Activated naive CD4-positive, alpha-beta T cell treated with anti-CD3 and anti-CD28 coated beads, Interleukin-2, amount 50 U/mL, for 16 hours (primary cell): ENCODE measurements at places on chromosomes 7 and 10.

DNA sequence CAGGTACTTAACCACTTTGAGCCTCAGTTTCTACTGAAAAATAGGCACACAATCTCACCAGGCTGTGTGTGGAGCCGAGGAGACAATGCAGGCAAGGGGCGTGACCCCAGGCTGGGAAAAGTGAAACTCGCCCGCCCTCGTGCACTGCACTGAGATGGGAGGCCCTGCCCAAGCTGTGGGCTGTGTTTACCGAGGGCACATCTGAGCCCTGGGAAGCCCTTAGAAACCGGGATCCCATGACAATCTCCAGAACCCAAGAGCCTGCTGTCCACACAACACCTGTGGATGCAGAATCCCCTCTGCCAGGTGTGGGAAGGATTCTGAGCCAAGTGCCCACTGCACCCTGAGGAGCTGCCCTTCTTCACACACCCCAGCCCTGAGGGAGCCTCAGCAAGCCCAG, 198.3 kb downstream of the GRID1 start:
- DNase-seq = no peak

DNA sequence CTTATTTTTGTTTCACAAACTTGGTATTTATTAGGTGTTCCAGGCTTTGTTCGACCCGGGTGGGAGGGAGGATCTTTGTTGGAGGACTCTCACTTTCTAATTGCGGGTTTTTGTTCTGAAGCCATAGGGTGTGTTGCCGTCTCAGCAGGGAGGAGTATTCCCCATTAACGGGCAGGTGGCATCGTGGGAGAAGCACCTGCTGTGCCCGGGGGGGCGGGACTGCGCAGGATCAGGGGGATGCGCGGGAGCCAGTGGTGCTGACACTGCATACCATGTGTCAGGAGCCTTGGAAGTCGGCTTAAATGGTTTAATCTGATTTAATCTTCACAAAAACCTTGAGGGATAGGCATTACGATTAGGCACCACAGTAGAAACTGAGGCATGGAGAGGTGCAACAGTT, 113.0 kb downstream of the MGMT start:
- DNase-seq = no peak

GRCh38 chr10:47277352-47278151, 22.4 kb upstream of the GDF10 start:
- peak; percentile 36 for DNase-seq

DNA sequence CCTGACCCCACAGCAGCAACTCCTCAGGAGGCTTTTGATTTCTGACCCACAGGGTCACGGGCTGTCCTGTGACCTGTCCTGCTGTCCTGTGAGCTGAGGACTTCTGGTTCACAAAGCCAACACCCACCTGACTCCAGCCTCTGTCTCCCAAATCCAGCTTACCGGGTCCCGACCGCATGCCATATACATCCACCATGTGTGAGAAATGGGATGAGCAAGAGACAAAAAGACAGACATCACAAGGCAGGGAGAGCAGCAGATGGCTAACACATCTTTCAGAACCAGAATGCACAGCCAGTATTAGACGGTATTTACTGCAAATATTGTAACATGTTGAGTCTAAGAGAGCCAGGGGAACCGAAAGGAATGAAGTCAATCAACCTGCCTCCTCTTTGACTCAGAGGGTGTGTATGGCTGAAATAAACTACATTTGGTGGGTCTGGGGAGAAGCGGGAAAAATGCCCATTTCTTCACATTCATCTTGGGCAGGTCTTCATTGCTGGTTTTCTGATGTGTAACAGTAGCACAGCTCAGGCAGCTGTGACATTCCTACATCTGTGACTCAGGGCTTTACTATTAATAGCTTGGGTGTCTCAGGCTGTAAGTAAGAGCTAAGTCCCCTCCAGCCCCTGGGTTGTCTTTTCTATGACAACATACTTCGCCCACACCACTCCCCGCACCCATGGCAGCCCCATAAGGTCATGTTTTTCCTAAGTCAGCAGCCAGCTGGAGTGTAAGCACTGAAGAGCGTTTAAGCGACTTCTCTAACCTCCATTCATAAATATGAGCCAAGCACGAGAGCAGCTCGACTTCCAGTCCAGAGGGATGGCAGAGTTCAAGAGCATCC, 25.0 kb downstream of the ABLIM1 start:
- DNase-seq = no peak

DNA sequence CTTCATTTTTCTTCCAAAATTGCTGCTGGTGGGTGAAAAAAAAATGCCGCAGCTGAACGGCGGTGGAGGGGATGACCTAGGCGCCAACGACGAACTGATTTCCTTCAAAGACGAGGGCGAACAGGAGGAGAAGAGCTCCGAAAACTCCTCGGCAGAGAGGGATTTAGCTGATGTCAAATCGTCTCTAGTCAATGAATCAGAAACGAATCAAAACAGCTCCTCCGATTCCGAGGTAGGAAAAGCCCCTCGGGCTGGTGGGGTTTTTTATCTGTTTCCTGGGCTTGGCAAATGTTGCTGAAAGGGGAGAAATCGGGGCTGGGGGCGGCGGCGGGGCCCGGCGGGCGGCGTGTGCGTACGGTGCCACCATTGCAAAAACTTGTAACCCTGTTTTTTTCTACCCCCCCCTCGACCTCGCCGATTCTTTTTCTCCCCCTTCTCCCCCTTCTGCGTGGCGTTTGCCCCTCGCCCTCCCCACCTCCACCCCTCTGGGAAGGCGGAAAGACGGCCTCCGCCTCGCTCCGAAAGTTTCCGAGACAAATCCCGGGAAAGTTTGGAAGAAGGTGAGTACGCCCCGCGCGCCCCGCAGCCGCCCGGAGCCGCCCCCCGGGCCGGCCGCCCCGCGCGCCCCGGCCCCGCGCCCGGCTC, 789 bp downstream of the TCF7L2 start:
- peak; percentile 24 for DNase-seq

DNA sequence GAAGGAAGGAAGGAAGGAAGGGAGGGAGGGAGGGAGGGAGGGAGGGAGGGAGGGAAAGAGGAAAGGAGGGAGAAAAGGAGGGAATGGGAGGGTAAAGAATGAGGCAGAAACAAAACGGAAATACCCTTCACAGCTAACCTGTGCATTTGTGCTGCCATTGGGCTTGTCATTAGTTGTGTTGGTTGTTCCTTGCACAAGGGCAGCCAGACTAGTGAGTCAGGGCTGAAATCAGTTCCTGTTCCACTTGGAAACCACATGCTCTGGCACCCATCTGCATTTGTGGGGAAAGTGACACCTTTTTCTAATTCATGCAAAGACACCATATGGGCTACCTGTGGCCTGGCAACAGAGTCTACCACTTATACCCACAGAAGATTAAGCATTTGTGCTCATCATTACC, 1004.0 kb upstream of the C7orf33 start:
- DNase-seq = no peak

DNA sequence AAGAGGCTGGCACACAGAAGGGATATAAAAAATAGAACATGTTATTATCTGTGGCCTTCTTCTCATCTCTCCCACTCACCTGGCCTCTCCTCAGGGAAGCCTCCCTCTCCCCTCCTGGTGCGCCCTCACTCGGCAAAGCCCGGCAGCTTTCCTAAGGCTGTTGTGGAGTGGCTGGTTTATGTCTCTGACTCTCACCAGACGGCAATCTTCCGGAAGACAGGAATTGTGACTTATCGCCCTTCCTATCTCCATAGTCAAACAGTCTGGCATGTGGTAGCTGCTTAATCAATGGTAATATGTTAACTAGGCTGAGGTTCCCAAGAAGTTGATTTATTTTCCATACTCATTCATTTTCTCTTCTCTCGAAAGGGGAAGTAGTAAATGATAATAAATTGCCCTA, 78.7 kb downstream of the ATXN7L1 start:
- no peak for DNase-seq

DNA sequence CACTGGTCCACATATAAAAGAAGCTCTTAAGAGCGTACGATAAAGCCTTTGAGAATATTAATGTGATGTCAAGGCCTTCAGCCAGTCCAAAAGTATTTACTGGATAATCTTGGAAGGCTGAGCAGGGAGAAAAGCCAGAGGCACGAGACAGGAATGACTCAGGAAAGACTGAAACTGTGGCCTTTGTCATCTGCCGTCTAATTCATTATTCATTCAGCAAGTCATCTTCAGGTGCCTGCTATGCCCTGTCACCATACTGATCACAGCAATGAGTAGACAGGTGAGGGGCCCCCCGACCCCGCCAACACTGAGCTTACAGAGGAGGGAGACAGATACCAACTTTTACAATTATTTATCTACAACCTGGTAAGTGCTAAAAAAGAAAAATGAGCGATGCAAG, 78.9 kb downstream of the VOPP1 start:
- DNase-seq = no peak

- DNase-seq = no peak
Measured at GRCh38 chr7:121273467-121274167, 55.2 kb upstream of the WNT16 start.

- DNase-seq = no peak
Measured at GRCh38 chr7:43004082-43004481, 71.9 kb downstream of the MRPL32 start.

DNA sequence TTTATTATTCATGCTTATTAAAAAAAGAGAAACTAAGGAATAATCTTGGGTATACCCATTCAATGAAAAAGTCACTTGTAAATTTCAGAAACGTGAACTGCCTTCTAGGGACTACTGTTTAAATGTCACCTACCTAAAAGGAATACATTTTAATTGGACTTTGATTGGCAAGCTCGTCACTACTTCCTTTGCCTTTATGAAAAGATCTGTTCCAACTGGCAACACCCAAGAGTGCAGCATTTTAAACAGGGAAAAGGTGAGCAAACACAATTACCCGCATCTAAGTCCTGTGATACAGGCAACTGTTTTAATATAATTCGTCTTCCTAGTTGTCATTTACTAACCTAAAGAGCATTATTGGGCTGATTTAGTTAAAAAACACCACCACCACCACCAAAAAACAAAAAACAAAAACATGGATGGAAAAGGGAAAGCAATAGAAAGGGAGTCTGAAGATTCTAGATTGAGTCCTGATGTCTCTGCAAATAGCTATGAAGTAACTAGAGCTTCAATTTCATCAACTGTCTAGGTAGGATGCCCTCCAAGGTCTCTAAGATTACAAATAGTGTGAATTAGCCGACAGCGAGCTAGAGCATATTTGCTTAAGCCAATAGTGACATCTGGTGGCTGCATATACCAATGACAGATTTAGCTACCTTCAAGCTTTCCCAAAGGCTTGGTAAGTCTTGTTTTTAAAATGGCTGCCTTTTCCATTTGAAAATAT, 33.8 kb upstream of the ICA1 start:
- no peak for DNase-seq
